ENCODE measurements at places on chromosomes 3 and 15.
A peak's percentile ranks its signal among the peaks of the same experiment; 100 is the strongest.

GRCh38 chr3:140552403-140552802 lies 125.5 kb upstream of the TRIM42 start:
- DNase-seq, result no peak

DNA sequence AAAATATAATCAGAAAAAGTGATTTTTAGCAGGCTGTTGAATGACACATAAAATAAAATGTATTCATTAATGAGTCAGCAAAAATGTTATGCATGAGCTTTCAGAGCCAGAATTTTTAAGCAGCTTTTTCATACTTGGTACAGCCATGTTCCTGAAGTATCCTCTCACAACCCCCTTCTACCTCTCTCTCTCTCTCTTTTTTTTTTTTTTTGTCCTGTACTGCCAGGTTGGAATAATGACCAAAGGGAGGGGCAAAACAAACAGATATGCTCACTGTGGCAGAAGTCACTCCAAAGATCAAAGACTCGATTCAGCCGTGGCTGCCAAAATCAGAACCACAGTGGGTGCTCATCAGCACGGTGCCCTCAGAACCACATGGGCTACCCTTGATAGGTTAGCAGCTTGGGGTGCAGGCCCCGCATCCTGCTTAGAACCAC lies 383.0 kb downstream of the ZBTB20 start:
- no peak for DNase-seq

DNA sequence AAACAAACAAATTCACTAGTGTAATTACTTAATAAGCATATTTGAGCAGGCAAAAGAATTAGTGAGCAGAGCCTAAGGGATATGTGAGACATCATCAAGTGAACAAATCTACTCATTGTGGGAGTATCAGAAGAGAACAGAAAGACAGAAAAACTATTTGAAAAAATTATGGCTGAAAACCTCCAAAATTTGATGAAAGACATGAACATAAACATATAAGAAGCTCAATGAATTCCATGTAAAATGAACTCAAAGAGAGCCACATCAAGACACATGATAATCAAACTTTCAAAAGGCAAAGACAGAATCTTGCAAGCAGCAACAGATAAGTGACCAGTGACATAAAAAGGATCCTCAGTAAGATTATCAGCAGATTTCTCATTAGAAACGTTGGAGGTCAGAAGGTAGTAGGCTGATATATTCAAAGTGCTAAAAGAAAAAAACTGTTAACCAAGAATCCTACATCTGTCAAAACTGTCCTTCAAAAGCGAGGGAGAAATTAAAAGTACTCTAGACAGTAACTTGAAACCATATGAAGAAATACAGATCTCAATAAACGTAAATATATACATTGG lies 83.0 kb upstream of the UBP1 start:
- no peak for DNase-seq

DNA sequence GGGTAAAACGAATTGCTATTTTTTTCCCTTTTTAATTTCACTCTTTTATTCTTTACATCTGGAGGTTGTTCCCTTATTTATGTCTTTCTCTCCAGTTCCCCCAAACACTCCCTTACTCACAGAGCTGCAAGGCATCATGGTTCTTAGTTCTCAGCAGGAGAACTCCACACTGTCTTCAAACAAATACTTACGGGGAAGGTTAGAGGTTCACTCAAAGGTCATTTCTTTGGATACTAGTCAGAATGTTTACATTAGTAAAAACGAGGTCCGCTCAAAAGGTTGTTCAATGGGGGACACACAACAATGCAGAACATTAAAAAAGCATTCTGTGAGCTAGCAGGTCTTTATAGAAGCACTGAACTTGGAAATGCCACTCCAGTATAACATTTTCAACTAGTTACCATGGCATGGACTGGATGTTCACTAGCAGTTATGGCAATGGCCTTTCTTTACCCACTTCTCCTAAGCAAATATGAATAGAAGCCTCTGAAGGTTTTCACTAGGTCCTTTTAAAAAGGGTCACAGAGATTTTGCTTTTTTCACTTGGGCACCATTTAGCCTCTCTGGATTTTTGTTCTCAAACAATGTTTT lies 201.7 kb downstream of the MEIS2 start:
- DNase-seq, result no peak

DNA sequence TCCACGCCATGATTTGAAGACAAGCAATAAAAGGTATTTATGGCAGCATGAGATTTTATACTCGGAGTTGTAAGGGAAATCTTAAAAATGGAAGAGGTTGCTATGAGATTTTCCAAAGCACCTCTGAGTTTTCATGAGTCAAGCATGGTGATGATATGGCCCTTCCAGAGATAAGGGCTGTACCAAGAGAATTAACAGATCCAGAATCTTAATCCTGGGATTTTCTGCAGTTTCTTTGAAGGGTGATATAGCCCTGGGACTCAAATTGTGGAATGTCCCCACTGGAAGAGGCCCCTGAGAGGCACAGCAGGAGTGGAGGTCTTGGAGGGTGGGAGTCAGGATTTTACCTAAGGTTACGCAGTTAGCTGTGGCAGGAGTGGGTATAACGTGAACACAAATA lies 243.3 kb downstream of the ZNF621 start:
- DNase-seq, result no peak

DNA sequence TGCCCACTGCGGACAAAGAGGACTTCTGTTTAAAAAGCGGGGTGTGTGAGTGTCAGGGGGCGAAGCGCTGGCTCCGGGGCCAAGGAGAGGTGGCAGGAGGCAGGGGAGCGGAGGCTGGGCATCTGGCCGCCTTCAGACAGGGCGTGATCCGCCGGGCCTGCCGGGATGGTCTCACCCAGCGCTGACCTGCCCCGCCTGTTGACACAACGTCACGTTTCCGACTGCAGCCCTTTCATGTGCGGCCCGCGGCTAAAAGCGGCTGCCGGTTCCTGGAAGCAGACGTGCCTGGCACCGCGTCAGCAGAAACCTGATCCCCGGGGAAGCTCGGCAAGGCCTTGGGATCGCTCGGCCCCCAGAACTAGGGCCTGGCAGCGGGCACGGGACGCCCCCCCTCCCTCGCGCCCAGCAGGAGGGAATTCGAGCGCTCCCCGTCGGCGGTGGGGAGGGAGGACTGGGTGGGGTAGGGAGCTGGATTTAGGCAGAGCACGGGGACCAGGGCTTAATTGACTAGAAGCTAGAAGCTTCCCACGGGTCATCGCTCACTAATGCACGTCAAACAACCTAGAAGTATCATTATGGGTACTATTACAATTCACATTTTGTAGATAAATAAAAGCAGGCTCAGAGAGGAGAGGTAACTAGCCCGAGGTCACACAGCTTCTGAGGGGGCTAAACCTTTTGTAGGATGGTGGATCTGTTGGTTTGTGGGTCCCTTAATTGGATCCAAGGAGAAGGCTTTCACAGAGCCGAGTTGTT lies 7.7 kb downstream of the BHLHE40 start:
- peak; percentile 92 for DNase-seq

- no peak for DNase-seq
Measured at GRCh38 chr3:72473156-72473555, 375.1 kb downstream of the SHQ1 start.

Measured in hindlimb muscle (tissue), 1 donor.